CD4-positive, alpha-beta T cell treated with Interleukin-6 for 4 hours (primary cell): ENCODE measurements at places on chromosomes 7 and 10.
A peak's percentile ranks its signal among the peaks of the same experiment; 100 is the strongest.

- DNase-seq, result no peak
Measured at GRCh38 chr10:90777621-90778020, 80.2 kb downstream of the HTR7 start.

GRCh38 chr10:1659221-1659791 lies 78.0 kb downstream of the ADARB2 start:
- DNase-seq, result no peak

- peak; percentile 37 for DNase-seq
Measured at GRCh38 chr10:123135415-123136141, at the start of gene HMX3. HMX3 (plus strand) TSS chr10:123135970; CDS start chr10:123136051, 81 bp downstream.

DNA sequence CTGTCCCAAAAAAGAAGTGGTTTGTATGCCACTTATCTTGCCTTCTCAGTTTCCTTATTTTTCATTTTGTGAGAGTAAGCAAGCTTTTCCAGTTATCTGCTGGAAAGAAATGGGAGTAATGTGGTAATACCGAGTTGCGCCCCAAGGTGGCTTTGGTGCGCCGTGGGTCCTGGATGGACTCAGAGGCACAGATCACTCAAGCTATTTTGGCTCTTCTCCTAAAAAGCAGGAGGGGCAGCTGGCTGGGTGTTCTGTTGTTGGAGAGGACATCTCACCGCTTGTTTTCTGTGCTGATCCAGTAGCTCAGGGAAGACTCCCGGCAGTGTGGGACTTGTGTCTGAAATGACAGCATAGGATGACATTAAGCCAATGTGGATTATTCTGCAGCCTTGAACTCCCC lies 16.4 kb downstream of the PRKRIP1 start:
- peak; percentile 70 for DNase-seq

DNA sequence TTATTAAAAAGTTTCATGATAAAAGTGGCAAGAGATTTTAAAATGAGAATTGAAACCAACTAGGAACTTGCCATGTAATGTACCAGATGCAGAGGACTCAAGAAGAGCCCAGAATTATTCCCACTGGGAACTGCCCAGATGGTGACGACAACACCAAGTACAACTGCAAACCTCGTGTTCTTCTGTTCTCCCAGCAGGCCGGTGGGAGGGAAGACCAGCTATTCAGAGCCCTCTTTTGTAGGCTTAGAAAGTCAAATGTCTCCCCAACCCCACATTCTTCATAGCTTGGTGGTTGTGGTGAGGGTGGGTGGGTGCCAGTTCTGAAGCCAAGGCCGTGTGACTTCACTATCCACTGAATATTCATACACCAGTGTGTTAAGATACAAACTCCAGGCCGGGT lies 54.3 kb upstream of the ITGB1 start:
- no peak for DNase-seq

DNA sequence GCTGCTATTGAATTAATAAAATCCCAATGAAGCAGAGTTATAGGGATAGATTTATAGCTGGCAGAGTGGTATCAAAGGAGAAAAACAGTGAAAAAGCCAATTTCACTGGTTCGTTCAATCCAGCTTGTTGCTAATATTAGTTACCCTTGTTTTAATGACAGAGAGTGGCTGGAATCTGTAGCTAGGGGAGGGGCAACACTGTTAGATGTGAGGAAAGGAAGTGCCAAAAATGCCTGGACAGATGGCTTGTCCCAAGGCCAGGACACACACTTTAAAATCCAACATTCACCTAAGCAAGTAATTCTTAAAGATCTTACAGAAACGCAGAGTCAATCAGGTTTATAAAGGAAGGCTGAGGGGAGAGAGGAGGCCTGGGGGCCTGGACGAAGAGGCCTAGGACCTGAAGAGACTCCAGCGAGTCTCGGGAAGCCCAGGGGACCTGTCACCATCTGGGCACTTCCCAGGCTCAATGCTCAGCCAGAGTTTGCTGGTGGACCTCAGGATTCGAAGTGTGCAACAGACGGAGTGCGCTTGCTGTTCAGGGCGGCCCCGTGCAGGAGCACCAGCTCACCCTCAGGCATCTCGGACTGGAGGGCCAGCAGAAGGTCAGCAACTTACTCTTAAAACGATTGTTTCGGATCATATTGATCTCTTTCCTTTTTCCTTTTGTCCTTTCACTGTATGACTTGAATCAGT lies 36.7 kb downstream of the TMEM248 start:
- no peak for DNase-seq

DNA sequence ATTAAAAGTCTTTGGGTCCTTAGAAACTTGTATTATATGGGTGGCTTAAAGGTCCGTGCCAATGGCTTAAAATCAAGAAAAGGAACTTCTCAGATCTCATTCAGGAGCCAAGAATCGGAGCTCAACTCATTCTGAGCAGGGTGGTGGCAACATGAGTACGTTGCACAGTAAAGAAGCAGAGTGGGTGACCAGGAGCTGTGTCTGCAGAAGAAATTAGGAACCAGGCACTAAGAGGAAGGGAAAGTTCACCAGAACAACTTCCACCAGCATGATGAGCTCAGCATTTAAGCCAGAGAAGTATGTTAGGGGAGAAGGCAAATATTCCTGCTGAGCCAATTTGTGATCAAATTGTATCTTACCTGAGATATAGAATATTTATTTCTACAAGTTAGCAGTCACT lies 236.0 kb upstream of the NRP1 start:
- no peak for DNase-seq

GRCh38 chr10:61642676-61643075 lies 20.1 kb upstream of the CABCOCO1 start:
- no peak for DNase-seq

- no peak for DNase-seq
Measured at GRCh38 chr7:27883696-27884095, 143.7 kb downstream of the TAX1BP1 start.

DNA sequence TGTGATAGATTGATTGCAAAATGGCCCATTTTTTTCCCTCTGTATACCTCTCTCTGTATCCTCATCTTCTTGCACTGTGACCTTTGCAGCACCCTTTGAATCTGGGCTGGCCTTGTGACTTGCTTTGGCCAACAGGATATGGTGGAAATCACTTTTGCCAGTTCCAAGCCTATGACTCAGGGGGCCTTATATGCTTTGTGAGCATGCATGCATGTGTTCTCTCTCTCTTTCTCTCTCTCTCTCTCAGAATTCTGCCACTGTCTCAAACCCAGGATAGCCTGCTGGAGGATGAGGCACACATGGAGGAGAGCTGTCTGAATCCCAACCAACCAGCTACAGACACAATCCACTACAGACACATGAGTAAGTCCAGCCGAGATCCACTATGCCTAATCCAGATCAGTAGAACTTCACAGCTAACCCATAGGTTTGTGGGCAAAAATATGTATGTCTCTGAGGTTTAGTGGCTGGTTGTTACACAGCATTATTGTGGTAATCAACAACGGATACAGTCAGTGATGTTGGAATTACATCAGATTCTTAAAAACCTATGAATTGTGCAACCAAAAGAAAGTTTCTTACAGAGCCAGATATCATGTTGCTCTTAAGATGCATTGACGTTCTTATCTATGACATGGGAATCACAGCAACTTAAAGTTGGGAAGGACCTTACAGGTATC lies 41.8 kb upstream of the ABCB4 start:
- no peak for DNase-seq

DNA sequence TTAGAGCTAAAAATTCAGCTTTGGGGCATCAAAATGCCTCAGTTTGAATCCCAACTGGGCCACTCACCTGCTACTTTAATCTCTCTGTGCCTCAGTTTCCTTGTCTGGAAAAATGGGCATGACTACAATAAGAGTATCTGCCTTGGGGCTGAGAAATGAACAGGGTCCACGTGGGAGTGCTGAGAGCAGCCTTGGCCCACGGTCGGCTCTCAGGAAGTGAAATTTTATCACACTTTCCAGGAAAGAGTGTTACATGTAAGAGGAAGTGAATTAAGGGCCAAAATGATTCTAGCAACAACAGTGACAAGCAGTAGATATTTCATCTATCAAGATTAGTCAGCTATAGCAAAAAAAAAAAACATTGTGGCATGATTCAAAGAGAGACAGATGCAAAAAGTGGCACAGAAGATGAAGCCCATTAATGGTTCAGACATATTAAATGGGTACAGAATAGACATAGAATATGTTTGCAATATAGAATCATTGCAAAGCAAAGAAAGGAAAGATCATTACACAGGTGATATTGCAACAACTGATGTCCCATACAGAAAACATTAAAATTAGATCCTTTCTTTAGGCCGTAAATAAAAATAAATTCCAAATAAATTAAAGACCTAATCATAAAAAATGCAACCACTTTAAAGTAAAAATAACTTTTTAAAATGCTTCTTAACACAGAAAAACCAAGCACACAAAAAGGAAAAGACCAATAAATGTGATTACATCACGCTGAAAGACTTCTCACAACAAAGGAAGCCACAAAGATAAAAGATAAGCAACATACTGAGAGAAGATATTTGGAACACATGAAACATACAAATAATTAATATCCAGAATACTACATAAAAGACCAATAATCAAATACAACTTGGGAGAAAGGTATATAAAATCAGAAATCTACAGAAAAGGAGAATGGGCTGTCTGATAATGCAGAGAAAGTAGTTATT lies 4.3 kb downstream of the TMEM273 start:
- DNase-seq, result peak; percentile 23

DNA sequence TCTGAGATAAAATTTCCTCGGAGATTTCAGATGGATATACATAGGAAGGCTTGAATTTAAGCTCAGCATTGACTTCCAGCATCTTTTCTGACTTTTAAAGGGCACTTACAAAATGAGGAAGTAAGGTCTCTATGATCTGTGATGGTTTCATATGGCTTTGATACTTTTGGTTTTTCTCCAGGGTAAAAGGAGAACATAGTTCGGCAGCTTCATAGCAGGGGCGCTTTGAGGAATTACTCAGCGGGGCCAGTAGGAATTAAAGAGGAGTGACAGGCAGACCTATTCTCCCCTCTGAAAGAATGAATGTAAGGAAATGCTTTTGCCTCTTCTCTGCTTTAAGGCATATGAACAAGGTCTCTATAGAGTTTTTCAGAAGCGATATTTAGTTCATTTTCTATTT lies 80.0 kb upstream of the PCDH15 start:
- no peak for DNase-seq

- no peak for DNase-seq
Measured at GRCh38 chr7:32275216-32276009, 205.2 kb upstream of the PDE1C start.

- no peak for DNase-seq
Measured at GRCh38 chr7:82805527-82805960, 357.1 kb downstream of the PCLO start.

- no peak for DNase-seq
Measured at GRCh38 chr10:132814469-132814856, 28.5 kb upstream of the NKX6-2 start.

- no peak for DNase-seq
Measured at GRCh38 chr7:134709197-134709596, 62.5 kb downstream of the BPGM start.

GRCh38 chr10:98308669-98309365 lies 40.8 kb upstream of the LOXL4 start:
- no peak for DNase-seq

DNA sequence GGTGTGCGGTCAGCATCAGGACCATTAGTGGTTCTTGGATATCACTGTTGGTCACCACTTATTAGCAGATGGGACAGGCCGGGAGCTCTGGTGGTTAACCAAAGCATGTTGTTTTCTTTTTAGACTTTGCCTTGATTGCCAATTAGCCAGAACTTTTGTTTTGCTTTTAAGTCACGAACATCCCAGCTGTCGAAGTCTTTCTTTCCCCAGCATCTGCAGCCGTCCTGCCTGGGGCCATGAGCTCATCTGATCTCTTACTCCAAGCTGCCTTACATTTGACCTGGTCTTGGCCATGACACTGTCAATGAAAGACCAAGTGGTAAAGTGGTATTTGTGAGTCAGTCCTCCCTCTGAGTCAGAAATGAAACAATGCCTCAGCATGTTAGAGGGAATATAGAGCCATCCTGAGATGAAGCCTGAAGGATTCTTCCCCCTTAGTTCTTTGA lies 53.9 kb upstream of the CREB5 start:
- DNase-seq, result no peak

DNA sequence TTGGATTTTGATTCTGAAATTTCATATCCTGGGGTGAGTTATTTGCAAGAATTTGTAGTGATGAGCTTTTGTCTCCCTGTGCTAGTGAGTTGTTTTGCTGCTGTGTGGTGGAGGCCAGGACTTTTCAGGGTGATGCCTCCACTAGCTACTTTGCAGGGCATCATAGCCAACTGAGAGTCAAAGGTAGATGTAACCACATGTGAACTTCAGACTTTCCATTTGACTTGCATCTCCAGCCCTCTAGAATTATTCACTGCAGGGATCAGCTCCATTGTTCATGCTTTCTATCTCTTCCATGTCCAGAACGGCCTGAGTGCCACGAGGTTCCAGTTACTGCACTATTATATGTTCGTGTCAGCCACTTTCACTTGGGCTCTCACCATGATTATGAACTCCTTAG lies 534.3 kb downstream of the GRM8 start:
- no peak for DNase-seq

GRCh38 chr10:60606343-60607080 lies 171.8 kb upstream of the CDK1 start:
- no peak for DNase-seq

GRCh38 chr7:102996957-102997356 lies 77.6 kb downstream of the FBXL13 start:
- no peak for DNase-seq

GRCh38 chr7:151558575-151558974 lies 38.9 kb upstream of the RHEB start:
- no peak for DNase-seq

DNA sequence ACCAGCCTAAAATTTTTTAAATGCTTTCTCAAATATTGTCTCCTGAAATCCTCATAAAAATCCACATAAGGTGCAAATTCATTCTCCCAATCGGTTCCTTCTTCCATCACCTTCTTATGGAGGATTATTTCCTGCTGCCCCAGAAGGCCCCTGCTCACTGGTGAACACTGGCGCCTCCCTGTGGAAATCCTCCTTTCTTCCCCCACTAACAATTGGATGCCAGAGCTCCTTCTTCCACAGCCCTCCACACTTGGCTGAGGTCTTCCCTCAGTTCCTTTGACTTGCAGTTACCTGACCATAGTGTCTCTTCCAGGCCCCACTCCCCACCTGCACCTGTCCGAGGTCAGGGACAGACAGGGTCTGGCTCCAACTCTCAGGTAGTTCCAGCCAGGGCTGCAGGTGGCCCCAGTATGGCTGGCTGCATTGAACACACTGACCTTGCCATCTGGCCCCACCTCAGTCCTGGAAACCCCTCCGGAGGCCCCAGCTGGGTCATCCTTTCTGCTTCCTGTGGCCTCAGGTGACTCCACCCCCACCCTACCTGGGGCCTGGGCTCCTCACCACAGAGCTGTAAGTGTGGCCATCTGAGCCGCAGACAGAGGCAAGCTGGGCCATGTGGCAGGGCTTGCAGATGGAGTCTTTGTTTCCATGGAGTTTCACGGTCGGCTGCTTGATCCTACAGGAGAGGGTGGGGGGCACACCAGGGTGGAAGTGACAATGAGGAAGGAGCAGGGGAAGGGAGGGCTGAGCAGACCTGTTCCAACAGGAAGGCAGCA lies 18.4 kb downstream of the SPOCK2 start:
- DNase-seq, result no peak
